ENCODE measurements at places on chromosomes 11 and 22. TPM values are rescaled to one million over a fixed set of nuclear protein-coding genes. Genes with fewer than 3 reads are reported as not detected.

DNA sequence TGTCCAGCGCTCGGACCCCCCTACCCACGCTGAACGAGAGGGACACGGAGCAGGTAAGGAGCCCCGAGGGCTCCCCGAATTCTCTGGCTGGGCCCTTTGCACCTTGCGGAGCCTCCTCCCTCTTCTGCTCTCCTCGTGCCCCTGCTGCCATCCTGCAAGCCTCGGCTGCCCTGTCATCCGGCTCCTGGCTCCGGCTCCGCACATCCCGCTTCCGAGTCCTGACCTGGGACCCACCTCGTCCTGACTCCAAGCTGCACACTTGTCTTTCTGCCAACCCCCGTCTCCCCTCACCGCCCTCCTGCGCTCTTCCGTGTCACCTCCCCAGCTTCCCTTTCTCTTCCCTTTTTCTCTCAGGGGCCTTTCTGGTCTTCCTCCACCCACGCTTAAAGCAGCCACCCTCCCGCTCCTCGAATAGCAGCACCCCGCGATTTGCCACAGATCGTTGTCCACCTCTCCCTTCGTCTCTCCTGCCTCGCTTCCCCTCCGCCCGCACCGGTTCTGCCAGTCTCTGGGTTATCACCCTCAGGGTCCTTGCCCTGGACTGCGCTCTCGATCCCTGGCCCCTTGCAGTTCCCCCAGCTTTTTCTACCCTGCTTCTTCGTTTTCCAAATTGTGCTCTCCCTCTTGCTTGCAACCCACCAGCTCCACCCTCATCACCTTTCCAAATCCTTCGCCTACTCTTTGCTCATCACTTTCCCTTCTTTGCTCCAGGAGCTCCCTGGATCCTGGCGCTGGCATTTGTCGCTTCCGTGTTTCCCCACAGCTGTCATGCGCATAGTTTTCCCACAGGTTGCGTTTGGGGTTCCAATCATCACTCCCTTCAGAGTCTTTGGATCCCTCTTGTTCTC is 822 bp downstream of the MARK2 start:
- peak; percentile 49 for DNase-seq

DNA sequence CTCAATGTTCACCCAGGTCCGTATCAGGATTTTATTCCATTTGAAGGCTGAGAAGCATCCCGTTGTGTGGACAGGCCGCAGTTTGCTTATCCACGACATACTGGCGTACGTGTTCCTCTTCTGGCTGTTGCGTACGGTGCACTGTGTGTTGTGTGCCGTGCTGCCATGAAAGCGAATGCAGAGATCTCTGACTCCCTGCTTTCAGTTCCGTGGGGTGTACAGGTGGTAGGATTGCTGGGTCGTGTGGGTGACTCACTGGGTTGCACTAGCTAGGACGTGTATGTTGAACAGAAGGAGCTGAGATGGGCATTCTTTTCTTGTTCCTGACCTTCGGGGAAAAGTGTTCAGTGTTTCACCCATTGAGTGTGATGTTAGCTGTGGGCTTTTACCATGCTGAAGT is 10.3 kb downstream of the SELENOO start:
- no peak for DNase-seq

DNA sequence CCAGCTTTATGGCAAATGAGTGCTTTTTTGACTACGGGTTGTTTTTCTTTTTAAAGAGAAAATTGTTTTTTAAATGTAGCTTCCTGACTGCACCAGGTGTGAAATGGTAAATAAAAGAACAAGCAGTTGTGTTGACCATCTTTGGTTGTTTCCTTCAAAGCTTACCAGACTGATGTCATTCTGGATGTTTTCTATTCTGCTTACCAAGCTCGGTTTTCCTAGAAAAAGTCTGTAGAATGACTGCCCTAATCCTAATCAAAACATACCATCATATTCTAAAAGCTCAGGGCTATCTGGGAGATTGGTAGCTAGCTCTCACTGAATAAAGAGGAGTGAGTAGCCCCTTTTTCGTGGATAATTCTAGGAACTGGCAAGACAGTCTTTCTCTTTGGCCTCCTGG is 77.7 kb downstream of the GAB2 start:
- DNase-seq, result no peak

- no peak for DNase-seq
Measured at GRCh38 chr11:120703358-120704152, 192.0 kb downstream of the GRIK4 start.

DNA sequence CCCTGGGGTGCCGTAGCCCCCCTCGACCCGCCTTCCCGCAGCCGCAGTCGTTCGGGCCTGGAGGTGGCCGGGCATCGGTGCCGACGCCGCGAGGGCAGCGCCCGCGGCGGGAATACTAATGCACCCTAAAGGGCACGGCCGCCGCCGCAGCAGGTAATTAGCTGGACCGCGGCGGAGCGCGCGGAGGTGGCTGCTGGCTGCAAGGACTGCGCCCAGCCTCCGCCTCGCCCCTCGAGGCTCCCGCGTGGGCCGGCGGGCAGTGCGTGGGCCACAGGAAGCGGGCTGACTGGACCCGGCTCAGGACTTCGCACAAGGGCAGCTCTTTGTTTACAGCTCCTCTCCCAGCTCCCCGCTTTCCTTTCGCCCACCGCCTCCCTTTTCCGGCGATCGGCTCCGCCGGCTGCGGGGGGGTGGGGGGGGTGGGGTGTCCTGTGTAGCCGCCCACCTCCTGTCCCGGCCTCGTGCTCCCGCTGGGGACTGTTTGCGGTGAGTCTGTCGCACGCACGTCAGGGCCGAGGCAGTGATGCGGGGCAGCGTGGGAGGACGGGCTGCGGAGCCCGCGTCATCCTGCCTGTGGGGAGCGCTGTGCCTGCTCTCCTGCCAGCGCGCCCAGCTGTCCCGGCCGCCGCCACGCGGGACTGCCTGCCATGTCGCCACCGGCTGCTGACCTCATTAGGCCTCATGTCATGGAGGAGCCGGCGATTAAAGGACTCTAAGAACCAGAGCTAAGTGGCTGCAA is 53.2 kb downstream of the GRIK4 start:
- peak; percentile 51 for DNase-seq

GRCh38 chr11:126477535-126478305 is 122.2 kb downstream of the ST3GAL4 start:
- DNase-seq, result peak; percentile 18

DNA sequence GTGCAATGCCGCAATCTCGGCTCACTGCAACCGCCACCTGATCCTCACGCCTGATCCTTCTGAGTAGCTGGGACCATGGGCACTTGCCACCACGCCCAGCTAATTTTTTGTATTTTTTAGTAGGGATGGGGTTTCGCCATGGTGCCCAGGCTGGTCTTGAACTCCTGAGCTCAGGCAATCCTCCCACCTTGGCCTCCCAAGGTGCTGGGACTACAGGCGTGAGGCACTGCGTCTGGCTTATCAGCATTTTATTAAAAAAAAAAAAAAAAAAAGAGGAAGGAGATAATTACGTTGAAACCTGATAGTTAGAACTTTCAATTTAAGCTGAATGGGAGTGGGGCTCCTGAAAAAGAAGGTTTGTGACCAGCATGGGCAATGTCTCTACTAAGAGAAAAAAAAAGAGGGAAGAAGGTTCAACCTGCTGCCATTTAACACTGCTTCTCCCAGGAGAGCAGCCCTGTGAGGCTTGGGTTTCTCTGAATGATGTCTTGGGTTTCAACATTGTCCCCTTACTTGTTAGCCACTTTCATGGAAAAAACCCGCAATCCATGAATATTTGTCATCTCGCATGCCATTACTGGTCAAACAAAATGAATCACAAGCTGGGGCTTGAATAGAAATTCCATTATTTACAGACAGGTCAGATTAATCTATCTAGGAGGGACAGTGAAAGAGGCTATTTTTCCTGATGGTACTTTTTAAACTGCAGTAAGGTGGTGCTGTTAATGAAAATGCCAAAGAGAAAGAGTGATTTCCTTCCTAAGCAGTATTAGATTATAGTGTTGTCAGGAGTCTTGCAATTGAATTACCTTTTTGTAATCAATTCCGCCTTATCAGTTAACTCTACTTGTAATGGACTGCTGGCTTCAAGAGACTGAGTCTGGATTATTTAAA is 72.5 kb downstream of the PACS1 start:
- DNase-seq, result no peak

- DNase-seq, result no peak
Measured at GRCh38 chr22:37062376-37062675, 10.8 kb downstream of the KCTD17 start.

GRCh38 chr22:40966726-40967085 is 15.5 kb downstream of the RBX1 start:
- no peak for DNase-seq

- DNase-seq, result no peak
Measured at GRCh38 chr11:70663815-70664214, 265.5 kb downstream of the CTTN start.

DNA sequence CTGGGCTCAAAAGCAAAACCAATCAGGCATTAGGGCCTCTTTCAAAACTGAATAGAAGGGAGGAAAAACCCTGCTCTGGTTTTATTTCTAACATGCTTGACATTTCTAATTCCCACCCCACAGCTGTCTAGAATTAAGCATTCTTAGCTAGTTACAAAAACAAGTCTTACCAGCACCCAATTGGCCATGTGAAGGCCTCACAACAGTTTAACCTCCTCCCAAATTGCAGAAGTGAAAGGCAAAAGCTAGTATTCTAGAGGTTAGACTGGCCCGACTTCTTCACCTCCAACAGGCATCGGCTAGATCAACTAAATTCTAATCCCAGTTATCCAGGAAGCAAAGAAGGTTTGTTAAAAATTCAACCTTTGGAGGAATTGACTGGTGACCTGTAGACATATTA is 6.5 kb downstream of the SF1 start:
- DNase-seq, result no peak

DNA sequence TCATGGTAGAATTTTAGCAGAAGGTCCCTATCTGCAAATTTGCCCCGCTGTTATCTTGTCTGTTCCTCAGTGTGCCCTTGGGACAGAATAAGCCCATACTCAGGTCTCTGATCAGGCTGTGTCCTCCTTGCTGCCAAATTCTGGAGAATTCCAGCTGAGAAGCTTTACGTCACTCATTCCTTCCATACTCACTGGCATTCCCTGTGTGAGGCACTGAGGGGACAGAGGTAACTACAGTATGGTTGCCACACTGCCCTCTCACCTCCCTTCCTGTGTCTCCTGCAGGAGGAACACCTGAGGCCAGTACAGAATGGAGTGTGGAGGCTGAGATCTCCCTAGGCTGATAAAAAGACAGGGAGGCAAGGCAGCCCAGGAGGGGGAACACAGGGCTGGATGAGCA is 31.5 kb downstream of the SHISA8 start:
- DNase-seq, result no peak

GRCh38 chr11:115042002-115042401 is 363.7 kb downstream of the NXPE2 start:
- DNase-seq, result peak; percentile 76

- DNase-seq, result no peak
Measured at GRCh38 chr22:17486313-17486712, 77.0 kb upstream of the SLC25A18 start.

GRCh38 chr22:50477923-50478322 is 3.1 kb upstream of the SBF1 start:
- no peak for DNase-seq

- DNase-seq, result peak; percentile 47
Measured at GRCh38 chr11:36073411-36074203, 129.7 kb downstream of the LDLRAD3 start.

DNA sequence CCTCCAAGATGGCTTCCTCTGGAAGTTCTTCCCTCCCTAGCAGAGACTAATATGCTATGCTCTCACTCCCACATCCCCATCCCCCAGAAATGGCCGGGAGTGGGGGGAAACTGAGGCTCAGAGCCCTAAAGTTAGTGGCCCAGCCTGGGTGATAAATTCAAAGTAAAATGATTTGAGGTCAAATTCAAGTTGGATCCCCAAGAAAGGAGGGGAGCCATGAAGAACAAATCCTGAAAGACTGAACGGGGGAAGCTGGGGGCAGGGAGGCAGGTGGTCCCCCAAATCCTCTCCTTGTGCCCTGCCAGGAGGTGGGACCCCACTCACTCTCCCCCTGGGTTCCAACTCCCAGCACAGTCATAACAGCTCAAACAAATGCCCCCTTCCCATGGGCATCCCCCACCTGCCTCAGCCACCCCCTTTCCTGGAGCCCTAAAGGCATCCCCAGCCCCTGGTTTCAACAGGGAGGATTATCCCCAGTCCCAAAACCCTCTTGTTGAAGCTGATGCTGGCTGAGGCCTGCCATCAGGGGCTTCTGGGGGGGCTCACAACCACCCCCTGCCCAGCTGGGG is 1.1 kb downstream of the CBX6 start:
- no peak for DNase-seq

GRCh38 chr22:26321469-26321913 is 107.6 kb upstream of the ASPHD2 start:
- peak; percentile 50 for DNase-seq

DNA sequence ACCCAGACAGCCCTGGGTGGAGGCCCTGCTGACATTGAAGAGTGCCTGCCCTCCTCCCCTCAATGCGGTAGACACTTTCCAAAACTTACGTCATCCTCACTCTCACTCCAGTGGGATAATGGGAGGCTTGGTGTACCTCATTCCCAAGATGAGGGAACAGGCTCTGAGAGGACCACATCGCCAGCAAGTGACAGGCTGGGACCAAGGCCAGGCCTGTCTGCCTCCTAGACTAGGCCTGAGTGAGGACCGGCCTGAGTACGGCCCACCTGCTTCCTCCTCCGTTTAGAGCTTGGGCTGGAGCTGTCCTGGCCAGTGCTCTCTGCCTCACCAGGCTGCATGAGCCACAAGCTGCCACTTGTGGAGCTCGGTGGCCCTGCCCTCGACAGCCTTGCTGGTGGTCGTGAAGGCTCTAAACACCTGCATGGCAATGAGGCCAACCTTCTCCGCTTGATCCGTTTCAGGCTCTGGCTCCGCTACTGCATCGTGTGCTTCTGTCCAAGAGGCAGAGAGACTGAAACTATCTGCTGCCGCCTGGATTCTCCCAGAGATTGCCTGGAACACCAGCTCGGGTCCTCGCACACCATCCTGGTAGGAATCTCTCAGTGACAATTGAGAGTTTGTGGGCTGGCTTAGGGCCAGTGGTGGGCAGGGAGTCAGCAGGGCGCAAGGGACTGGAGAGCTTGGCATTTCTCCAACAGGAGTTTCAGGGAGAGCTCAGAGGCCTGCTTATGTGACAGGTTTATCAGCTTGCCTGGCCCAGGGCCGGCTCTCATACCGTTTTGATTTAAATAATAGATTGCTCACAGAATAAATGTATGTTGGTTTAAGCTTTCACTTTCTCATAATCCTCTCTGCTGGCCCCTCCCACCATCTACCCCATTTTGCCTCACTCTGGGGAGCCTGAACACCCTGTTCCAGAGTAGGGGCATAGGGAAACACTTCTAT is 9.4 kb downstream of the LRRC75B start:
- DNase-seq, result peak; percentile 46

GRCh38 chr11:114059278-114059983 is at the start of gene ZBTB16:
Gene ZBTB16 (plus strand): TSS chr11:114059711. CDS start chr11:114063301, 3,590 bp downstream.
- peak; percentile 93 for DNase-seq

INSC gene
- 1.1 TPM for polyA plus RNA-seq

PARVG gene
- 3.0 TPM for polyA plus RNA-seq

SLC22A25 gene
- not detected for polyA plus RNA-seq

GAL3ST3 gene
- polyA plus RNA-seq, result 0.08 TPM

TEX54 gene
- polyA plus RNA-seq, result not detected

IL17RA gene
- 3.1 TPM for polyA plus RNA-seq

PGR gene
- polyA plus RNA-seq, result 1.4 TPM

SOX10 gene
- polyA plus RNA-seq, result 1.8 TPM

C11orf87 gene
- polyA plus RNA-seq, result 0.01 TPM

CTSD gene
- polyA plus RNA-seq, result 1,089 TPM

GGT5 gene
- 41.6 TPM for polyA plus RNA-seq

PIWIL4 gene
- polyA plus RNA-seq, result 1.6 TPM

All from heart left ventricle (tissue), 16 donors.